ENCODE measurements at places on chromosomes 11 and 22.

DNA sequence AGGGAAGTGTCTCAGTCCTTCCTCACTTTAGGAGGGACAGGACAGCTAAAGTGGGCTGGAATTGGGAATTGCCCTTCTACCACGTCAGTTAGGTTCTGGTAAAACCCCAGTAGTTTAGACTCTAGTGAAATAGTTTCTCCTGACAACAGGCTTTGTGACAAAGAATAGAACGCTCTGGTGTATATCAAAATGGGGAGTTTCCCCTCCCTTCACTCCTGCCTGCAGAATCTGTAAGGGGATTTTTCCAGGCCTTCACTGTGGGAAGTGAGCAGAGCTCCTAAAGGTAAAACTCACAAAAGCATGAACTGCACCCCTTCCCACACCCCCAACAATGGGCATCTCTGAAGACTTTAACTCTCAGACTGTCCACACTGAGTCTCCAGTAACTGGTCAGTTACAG, 460.9 kb upstream of the LRRC4C start:
- no peak for DNase-seq

DNA sequence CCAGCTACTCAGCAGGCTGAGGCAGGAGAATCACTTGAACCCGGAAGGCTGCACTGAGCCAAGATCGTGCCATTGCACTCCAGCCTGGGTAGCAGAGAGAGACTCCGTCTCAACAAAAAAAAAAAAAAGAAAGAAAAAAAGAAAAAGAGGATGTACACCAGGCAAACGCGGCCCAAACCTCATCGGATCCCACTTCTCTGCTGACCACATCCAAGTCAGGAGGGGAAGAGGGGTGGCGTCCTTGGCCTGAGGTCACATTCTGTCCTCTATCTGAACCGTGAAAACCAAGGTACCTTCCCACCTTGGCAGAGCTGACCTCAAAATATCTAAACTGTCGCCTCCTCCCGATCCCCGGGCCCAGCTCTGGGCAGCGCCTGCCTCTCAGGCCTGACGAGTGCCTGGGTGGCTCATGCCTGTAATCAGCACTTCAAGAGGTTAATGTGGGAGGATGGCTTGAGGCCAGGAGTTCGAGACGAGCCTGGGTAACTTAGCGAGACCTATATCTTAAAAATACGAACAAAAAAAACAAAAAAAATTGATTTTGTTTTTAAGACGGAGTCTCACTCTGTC, 25.1 kb downstream of the RGL4 start:
- DNase-seq, result no peak

DNA sequence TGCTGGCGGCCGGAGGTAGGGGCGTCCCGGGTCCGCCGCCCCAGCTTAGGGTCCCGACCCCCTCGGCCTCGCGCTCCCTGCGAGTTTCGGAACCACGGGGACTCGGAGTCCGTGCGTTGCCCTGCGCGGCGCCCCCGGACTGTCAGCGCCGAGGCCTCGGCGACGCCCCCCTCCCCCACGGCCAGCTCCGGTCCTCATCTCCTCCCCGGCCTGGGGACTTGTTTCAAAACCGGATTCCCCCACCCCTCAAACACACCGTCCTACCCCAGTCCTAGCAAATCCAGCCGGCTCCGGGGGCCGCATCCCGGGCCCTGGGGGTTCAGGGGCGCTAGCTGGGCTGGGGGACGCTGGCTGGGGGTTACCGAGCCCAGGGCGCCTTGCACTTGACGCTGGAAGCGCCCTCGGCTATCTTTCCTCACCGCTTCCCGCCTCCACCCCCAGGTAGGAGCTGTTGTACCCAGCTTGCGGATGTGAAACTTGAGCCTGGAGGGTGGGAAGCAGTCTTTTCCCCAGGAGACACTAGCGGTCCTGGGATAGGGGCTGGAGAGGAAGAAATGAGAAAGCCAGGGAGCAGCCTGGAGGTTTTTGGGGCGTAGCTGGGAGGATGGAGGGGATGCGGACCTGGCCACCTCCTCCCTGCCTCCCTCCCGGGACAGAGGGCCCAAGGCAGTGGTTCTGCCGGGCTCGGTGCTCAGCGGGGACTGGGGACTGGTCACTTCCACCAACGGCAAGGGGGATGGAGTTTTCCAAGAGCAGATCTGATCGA, 550 bp downstream of the FBLN1 start:
- DNase-seq, result no peak

DNA sequence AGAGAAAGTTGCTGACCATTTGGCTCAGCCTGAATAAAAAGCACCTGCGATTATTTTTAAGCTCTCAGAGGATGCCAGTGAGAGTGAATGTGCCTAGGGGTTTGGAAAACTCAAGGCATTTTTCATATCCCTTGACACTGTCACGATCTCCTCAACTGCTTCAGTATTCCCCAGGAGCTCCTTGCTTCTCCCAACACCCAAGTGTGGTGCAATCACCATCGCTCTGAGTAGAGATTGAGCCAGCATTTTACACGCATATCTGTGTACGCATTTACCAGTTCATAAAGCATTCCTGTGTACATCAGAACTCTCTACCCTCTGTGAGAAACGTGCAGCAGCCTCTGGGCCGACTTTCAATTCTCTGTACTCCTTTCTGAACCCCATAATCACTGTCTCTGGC, 1.3 kb downstream of the SRRD start:
- no peak for DNase-seq

All from stimulated activated CD4-positive, alpha-beta T cell treated with anti-CD3 and anti-CD28 coated beads, Interleukin-1b, Interleukin-23, amount 100 ng/mL, for 24 hours (primary cell).